IPS DF 6.9 (cell line): ENCODE measurements at places on chromosomes 4 and X.
A peak's percentile ranks its signal among the peaks of the same experiment; 100 is the strongest.

DNA sequence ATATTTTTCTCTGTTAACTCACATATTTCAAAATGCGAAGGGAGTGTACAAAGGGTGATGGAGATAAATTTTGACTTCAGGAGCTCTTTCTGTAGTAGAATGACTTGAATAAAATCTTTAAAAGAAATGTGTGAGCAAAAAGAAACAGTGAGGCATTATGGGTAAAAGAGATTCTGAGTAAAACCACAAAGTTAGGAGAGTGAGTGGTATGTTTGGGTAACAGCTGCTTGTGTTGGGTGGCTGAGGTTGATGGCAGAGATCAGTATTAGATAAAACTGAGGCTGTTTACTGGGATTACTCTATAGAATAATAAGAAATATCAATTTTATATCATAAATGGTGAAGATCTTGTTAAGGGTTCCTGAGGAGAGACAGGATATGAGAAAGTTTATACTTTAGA is 434.2 kb upstream of the AMOT start:
- DNase-seq = no peak

DNA sequence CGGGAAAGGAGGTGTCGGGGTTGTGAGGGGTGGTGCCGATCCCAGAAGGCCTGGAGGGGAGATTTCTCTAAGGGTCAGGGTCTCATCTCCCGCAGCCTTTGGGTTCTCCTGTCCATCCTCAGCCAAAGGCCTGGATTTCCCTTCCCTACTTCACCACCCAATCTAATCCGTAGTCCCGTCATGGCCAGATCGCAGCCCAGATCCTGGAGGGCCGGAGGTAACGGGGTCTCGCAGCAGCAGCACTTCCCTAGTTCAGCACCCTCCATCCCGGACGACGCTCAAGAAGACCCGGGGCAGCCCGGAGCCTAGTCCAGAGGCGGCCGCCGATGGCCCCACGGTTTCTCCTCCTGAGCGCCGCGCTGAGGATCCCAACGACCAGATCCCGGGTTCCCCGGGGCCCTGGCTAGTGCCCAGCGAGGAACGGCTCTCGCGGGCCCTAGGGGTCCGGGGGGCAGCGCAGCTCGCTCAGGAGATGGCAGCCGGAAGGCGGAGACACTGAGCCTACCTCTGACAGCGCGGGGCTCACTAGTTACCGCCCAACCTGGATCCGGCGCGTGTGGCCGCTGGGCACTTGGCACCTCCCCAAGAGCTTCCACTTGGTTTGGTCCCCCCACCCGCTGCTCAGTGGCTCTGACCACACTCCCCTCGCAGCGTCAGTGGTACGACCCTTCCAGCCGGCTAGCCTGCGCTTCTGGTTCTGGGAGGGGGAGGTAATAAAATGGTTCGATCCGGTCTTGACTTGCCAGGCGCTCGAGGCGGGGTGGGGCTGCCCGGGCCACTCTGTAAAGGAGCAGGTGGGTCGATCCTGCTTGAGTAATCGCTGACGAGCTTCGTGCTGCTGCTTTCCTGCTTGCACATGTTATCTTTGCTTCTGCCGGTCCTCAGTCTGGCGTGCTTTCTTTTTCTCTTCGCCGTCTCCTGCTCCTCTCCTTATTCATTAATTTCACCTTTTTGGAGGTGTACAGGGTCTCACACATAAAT is 3.6 kb downstream of the MAGIX start:
- DNase-seq = no peak

- peak; percentile 63 for DNase-seq
These were observed at the start of gene PLCXD1 for GRCh38 chrX:281166-281999. Gene PLCXD1 (plus strand): TSS chrX:281381. CDS start chrX:284188, 2,807 bp downstream.

GRCh38 chr4:148283665-148284064 is 158.5 kb downstream of the NR3C2 start:
- DNase-seq = no peak

DNA sequence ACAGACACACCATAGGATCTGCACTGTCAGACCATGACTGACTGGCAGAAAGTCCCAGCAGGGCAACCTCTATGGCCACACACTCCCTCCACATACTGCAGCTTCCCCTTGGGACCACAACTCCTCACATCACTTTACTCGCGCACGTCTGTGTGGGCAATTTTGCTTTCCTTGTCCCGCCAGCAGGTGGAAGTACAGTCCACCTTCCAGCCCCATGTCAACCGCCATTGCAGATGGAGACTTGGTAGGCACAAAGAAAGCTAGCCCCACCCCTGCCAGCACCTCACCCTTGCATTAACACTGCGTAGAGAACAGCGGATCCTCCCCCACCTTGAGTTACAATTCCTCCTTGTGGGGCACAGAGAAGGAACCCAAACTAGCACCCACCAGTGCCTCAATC is 74.4 kb upstream of the NAP1L2 start:
- DNase-seq = peak; percentile 5

DNA sequence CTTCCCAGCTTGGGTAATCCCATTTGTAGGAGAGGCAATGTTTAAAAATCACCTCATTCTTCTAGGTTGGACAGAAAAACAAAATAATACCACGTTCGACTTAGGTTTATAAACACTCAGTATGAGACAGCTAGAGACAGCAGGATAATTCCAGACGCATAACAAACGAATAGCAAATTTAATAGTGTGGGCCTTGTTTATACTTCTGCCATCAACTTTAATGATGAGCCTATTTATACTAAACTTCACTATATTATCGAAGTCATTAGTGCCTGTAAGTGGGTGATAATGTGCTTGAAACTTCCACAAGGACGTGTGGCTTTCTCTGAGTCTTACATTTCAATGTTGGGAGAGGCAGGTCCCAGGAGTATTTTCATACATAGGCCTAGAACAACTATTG is 255.7 kb upstream of the PPARGC1A start:
- DNase-seq = no peak

DNA sequence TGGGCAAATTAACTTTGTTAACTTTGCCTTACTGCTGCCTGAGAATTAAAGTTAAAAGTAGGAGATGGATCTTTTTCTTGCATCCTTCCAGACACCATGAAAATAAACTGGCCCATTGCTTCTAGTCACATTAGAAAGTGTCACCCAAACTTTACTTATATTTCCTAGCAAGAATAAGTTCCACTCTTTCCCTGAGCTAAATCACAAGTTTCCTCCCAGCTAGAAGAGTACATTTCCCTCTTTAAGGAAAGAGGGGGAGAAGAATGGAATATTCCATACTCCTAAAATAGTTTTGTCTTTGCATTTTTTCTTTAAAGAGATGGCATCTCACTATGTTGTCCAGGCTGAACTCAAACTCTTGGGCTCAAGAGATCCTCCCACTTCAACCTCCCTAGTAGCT is 53.8 kb downstream of the TMEM150C start:
- DNase-seq = no peak

DNA sequence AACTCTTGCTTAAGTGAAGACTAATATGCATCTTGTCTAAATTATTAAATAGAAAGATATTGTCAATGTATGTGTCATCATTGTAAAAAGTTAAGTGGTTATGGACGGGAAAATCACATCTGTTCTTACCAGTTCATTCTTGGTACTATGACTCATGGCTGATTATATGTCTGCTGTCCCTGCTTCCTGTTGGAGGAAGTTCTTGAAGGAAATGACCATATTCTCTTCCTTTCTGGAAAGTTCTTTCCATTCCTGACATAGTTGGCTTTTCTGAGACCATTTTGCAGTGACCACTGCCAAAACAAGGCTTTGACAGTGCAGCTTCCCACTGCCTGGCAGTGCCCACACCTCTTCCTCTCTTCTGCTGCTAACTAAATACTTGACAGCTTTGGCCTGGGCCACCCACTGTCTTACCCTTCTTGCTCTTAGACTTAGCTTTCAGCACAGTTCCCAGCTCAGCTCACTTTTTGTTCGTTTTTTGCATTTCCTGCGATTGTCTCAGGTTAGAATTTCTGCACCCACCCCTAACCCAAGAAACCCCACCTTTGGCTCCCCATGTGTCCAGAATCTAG is 13.2 kb upstream of the CLDN24 start:
- no peak for DNase-seq

DNA sequence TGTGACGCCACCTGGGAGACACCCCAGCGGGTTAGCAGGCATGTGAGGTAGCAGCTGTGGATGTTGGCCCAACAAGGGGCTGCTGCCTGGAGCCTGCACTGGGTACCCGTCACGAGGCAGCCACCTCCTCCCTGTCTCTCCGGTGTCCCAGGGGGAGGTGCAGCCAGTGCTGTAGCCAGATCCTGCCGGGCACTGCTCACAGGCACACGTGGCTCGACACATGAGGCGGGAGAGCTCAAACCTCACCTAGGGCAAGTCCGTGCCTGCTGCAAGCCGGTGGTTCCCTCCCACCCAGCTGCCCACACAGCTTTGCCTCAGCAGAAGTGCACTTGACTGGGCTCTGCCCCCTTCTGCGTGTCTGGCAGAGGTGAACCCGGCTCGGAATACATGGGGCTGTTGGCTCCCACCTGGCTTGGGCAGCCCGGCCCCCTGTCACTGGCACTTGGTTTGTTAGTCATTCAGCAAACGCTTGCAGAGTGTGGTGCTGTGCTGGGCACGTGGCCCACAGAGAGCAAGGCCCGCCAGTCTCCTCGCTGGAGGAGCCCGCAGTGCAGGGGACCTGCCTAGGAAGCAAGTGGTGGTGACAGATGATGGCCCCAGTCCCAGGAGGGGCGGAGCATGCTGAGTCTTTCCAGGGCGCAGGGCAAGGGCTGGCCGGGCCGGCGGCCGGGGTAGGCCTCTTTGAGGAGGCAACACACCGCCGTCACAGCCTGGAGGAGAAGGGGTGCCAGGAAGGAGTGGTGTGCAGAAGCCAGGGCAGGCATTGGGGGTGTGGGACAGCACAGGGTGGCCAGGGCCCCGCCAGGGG is 10.1 kb upstream of the SH3TC1 start:
- DNase-seq = no peak

DNA sequence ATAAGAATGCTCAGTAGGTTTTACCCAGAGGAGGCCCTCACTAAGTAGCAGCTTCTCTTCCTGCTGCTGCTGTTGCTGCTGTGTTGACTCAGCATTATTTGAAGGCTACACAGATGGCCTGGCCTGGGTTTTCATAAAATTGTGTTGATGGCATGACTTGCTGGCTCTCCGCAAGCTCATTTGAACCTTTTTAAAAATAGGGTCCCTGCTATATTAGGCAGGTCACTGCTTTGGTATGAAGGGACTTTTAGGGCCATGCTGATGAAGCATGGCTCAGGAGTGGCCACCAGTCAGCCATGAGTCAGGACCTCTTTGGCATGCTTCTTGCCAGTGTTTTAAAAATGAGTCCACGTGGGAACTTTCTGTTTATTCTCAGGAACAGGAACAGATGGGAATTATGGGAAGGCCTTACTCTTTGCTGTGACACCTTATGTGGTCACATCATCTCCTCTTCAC is 128.7 kb downstream of the MID1IP1 start:
- no peak for DNase-seq

DNA sequence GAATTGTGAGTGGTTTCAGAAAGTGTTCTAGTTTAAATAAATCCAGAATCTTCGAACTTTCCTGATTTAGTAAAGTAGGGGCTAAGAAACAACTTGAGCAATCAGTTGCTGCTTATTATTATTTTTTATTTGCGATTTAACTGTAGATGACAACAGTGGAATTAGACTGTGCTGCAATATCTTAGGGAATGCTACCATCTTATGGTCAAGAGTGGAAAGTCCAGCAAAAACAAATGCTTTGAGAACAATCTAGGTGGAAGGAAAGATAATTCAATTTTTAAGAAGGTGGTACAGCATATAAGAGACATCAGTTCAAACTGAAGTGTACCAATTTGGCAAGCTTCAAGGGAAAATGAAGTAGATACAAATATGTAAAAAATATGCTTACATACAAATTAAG is 73.3 kb downstream of the CYLC1 start:
- no peak for DNase-seq

DNA sequence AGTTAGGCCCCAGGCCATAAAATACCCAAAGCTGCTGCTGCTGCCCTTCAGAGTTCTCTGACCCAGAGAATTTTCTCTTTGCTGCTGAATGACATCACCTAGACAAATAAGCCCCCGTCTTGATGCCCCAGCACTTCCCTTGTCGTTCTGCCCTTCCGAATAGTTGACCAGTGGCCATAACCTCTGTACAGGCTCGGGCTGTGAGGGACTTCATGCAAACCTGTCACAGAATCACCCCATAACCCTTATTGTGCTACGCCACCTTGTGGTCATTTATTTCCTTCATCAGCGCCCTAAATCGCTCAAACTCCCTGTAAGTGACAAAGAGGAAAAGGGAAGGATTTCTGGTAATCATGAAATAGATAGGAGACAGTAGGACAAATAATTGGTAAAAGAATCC is 18.8 kb downstream of the SPACA5 start:
- DNase-seq = peak; percentile 43

DNA sequence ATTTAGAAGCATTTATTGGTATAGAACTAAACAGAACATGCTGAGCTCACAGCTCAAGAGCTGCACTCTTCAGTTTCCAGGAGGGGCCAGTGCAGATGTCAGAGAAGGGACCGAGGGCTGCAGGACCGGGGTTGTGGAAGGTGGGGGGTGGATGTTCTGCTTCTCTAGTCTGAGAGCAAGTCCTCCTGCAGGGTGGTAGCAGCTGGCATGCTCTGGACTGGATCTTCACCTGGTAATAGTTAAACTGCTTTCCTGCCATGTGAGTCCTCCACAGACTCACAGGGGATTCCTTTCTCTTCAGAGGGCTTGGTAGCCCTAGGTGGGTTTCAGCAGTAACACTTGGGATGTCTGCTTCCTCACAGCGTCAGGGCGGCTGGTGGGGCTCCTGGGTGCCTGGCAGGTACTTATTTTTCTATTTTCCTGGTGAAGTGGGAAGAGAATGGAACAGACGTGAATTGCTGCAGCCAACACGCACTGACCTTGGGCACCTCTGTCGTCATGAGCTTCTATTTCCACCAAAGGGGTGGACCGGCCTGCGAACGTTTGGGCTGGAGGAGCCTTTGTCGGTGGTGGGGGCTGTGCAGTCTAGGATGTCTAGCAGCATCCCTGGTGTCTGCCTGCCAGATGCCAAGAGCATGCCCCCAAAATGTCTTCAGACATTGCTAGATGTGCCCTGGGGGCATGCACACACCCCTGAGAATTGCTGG is 2.5 kb downstream of the MAEA start:
- no peak for DNase-seq

GRCh38 chr4:110586131-110586850 is 36.6 kb downstream of the PITX2 start:
- DNase-seq = no peak

- no peak for DNase-seq
These were observed 7.5 kb upstream of the RUFY3 start for GRCh38 chr4:70714079-70714887.

GRCh38 chr4:81404294-81404693 is 67.4 kb downstream of the RASGEF1B start:
- DNase-seq = no peak

- DNase-seq = no peak
These were observed 38.5 kb upstream of the PRSS48 start for GRCh38 chr4:151238477-151238876.

- DNase-seq = no peak
These were observed 182.8 kb downstream of the LARP7 start for GRCh38 chr4:112819729-112820128.

GRCh38 chrX:40809210-40809609 is 73.9 kb upstream of the MED14 start:
- no peak for DNase-seq

DNA sequence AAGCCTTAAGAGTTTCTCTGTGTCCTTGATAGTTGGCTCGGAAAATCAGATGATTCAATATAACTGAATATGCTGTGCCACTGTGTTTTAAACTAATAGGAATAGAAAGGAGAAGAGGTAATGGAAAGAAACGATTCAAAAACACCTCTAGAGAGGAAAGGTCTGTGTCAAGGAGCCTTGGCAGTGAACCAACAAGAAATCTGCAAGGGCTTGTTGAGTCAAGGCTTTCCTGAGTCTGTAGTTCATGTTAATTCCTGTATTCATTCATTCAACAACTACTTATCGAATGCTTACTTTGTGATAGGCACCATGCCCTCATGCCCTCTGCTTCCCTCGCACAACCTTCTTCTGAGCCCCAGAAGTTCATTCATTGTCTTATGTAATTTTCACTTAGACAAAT is 336.0 kb downstream of the PDHA2 start:
- no peak for DNase-seq
